ENCODE measurements at places on chromosomes 11 and 22.

DNA sequence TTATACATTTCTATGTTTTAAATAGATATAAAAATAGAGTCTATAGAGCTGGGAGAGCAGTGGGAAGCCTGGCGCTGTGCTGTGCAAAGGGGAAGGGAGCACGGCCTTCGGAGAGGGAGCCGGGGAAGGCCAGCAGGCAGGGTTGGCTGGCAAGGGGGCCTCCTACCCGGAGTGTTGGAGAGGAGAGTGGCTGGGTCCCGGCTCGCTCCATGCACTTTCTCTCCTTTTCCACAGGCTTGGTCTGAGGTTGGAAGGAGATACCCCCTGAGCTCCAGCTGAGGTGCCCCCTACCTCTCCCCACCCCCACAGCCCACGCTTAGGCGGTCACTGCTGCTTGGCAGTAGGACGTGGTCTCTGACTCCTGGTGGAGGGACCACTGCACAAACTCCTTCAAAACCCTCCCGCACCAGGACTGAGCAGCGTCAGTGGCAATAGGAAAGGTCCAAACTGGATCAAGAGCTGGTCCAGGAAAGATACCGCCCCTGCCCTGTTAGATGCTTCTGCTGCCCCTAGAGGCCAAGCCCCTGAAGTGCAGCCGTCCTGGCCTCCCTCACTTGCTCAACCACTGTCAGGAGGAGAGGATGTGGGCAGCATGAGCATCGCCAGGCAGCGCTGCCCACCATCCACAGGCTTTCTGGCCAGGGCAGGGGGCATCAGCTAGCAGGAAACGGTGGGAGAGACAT, 52.9 kb downstream of the SYT13 start:
- H3K36me3 ChIP-seq = no peaks in the 10 kb centered on the region
- no peaks in the 10 kb centered on the region for H3K4me1 ChIP-seq
- ATAC-seq = peak; percentile 65
- no peak overlapping the region for H3K4me3 ChIP-seq
- peaks cover 12% of the 10 kb centered on the region for H3K27me3 ChIP-seq

DNA sequence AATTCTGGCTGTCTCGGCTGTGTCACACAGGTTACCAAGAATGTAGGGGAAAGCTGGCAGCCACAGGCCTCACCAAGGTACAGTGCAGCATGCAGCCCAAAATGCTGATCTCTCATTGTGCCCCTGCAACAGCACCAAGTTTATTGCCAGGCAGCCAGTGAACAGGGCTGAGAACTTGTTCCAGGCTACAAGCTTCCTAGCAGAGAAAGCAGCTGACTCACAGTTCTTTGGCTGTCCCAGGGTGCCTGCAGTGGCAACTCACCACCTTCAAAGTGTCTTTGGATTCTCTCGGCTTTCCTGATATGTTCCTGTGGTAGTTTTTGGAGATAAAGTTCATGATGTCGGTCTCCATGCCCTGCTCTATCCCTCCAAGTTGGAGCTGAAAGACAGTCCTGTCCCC, 719.1 kb upstream of the ANO3 start:
- no peaks in the 10 kb centered on the region for H3K27me3 ChIP-seq
- no peaks in the 10 kb centered on the region for H3K4me1 ChIP-seq
- H3K36me3 ChIP-seq = no peaks in the 10 kb centered on the region
- no peak for ATAC-seq
- no peak overlapping the region for H3K27ac ChIP-seq

- H3K36me3 ChIP-seq = no peaks in the 10 kb centered on the region
- H3K27ac ChIP-seq = no peak overlapping the region
- H3K4me1 ChIP-seq = no peaks in the 10 kb centered on the region
- H3K27me3 ChIP-seq = peaks cover 47% of the 10 kb centered on the region
Measured at GRCh38 chr22:22999523-22999922, 70.8 kb upstream of the GNAZ start.

DNA sequence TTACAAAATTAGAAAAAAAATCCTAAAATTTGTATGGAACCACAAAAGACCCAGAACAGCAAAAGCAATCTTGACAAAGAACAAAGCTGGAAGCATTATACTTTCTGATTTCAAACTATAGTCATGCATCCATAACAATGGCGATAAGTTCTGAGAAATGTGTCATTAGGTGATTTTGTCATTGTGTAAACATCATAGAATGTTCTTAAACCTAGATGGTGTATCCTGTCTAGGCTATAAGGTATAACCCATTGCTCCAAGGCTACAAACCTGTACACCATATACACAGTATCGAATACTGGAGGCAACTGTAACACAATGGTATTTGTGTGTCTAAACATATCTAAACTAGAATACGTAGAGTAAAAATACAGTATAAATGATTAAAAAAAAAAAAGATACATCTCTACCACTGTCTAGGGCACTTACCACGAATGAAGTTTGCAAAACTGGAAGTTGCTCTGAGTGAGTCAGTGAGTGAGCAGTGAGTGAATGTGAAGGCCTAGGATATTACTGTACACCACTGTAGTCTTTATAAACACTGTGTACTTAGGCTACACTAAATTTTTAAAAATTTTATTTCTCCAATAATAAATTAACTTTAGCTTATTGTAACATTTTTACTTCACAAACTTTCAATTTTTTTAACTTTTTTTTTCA, 18.1 kb upstream of the SC5D start:
- no peak overlapping the region for H3K4me3 ChIP-seq
- H3K27me3 ChIP-seq = peaks cover 16% of the 10 kb centered on the region
- H3K36me3 ChIP-seq = no peaks in the 10 kb centered on the region
- no peak overlapping the region for H3K27ac ChIP-seq
- no peaks in the 10 kb centered on the region for H3K4me1 ChIP-seq
- no peak for ATAC-seq

- no peaks in the 10 kb centered on the region for H3K36me3 ChIP-seq
- no peaks in the 10 kb centered on the region for H3K27me3 ChIP-seq
- H3K4me1 ChIP-seq = no peaks in the 10 kb centered on the region
- no peak for ATAC-seq
- no peak overlapping the region for H3K27ac ChIP-seq
- H3K4me3 ChIP-seq = no peak overlapping the region
Measured at GRCh38 chr11:96869207-96869606, 479.4 kb downstream of the JRKL start.

DNA sequence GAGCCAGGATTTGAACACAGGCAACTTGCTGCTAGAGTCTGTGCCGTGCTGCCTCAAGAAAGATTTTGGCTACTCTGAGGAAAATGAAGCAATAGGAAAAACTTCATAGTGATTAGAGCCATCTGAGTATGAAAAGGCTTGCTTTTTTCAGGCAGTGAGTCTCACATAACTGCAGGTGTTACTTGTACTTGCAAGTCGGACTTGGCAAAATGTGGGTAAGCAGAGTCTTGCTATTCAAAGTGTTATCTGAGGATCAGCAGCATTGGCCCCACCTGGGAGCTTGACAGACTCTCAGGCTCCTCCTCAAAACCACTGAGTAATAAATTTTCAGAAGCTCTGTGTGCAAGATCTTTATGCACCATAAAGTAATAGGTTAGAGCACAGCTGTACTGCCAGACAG, 18.1 kb downstream of the RNF141 start:
- peaks cover 68% of the 10 kb centered on the region for H3K36me3 ChIP-seq
- no peak overlapping the region for H3K4me3 ChIP-seq
- H3K27ac ChIP-seq = no peak overlapping the region
- no peak for ATAC-seq
- no peaks in the 10 kb centered on the region for H3K27me3 ChIP-seq

GRCh38 chr22:19098157-19098556, 24.1 kb downstream of the DGCR2 start:
- ATAC-seq = no peak
- H3K4me1 ChIP-seq = no peaks in the 10 kb centered on the region
- peak overlapping the region; percentile 34 for H3K27ac ChIP-seq
- H3K4me3 ChIP-seq = no peak overlapping the region
- H3K36me3 ChIP-seq = peaks cover 22% of the 10 kb centered on the region

DNA sequence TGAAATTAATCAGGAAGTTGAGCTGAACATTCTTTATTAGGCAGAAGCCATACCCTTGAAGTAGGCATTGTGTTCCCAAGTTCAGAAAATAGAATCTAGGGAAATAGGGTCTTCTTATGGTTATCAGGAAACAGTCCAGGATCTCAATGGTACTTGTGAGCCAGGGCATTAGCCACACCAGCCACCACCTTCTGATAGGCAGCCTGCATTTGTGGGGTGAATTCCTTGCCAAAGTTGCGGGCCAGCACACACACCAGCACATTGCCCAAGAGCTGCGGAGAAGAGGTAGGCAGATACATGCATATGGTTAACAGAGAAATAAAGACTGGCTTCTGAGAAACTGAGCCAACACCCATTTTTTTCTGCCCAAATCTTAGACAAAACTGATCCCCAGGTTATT, 1.5 kb downstream of the HBD start:
- no peak overlapping the region for H3K4me3 ChIP-seq
- H3K27ac ChIP-seq = no peak overlapping the region
- H3K27me3 ChIP-seq = peaks cover 8% of the 10 kb centered on the region

GRCh38 chr11:59698506-59698905, 15.1 kb downstream of the OR10V1 start:
- no peak for ATAC-seq
- no peaks in the 10 kb centered on the region for H3K36me3 ChIP-seq
- peaks cover 13% of the 10 kb centered on the region for H3K27me3 ChIP-seq
- H3K27ac ChIP-seq = no peak overlapping the region
- no peaks in the 10 kb centered on the region for H3K4me1 ChIP-seq

- ATAC-seq = no peak
- no peaks in the 10 kb centered on the region for H3K4me1 ChIP-seq
- H3K27ac ChIP-seq = no peak overlapping the region
- H3K36me3 ChIP-seq = no peaks in the 10 kb centered on the region
- no peaks in the 10 kb centered on the region for H3K27me3 ChIP-seq
Measured at GRCh38 chr11:91248199-91248807, 976.3 kb upstream of the FAT3 start.

GRCh38 chr11:75277991-75278790, 37.6 kb downstream of the TPBGL start:
- peaks cover 26% of the 10 kb centered on the region for H3K4me1 ChIP-seq
- H3K36me3 ChIP-seq = no peaks in the 10 kb centered on the region
- no peaks in the 10 kb centered on the region for H3K27me3 ChIP-seq
- H3K27ac ChIP-seq = peak overlapping the region; percentile 95
- no peak overlapping the region for H3K4me3 ChIP-seq

DNA sequence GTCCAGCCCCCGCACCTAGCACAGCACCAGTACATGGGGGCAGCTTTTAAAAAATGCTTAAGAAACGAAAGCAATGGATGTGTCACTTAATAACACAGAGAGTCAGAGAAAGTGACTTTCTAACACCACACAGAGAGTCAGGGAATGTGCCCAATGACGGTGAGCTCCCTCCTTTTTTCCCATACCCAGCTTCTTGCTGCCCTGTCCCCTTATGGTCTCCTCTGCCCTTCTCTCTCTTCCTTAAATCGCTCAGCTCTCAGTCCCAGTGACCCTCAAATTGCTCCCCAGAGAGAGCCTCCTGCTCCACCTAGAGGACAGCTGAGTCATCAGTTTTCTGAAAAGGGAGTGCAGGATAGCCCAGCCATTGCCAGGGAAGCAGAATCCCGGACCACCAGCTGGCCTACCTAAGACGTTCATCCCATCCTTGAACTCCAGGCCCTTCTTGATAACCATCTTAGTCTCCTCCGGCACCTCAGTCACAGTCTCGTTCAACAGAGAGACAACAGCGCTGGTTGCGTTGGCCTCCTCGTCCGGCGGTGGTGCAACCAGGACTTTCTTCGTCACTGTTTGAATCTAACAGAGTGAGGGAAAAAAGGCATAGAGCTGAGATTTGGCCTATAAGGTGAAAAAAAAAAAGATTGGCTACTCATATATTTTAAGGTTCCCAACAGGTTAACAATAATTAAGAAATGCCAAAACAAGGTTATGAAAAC, 113.5 kb downstream of the SLC1A2 start:
- no peak for ATAC-seq
- peak overlapping the region; percentile 18 for H3K27ac ChIP-seq
- no peaks in the 10 kb centered on the region for H3K36me3 ChIP-seq
- peaks cover 13% of the 10 kb centered on the region for H3K4me1 ChIP-seq

GRCh38 chr11:9313648-9314290, 624 bp downstream of the TMEM41B start:
- H3K27me3 ChIP-seq = peaks cover 4% of the 10 kb centered on the region
- H3K4me1 ChIP-seq = peaks cover 26% of the 10 kb centered on the region
- H3K36me3 ChIP-seq = peaks cover 6% of the 10 kb centered on the region

DNA sequence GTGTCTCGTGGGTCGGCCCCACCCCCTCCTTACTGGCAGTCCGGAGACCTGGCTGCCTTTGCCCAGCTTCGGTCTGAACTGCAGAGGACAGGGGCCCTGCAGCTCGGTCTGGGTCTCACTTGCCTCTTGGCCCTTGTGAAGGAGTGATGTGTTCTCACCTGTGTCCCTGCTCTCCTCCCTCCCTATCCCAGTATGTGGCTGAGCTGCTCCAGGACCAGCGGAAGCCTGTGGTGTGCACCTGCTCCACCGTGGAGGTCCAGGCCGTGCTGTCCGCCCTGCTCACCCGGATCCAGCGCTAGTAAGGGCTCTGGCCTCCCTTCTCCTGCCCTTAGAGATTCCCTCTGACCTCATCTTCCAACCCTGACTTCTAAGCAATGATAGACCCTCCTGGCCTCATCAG, 35.7 kb upstream of the RAB1B start:
- H3K36me3 ChIP-seq = peaks cover 94% of the 10 kb centered on the region
- no peaks in the 10 kb centered on the region for H3K4me1 ChIP-seq
- peak overlapping the region; percentile 76 for H3K27ac ChIP-seq
- ATAC-seq = no peak

GRCh38 chr22:43628250-43628649, 183.9 kb downstream of the EFCAB6 start:
- no peak overlapping the region for H3K27ac ChIP-seq
- no peaks in the 10 kb centered on the region for H3K36me3 ChIP-seq
- ATAC-seq = no peak
- H3K4me3 ChIP-seq = no peak overlapping the region

- ATAC-seq = no peak
- no peaks in the 10 kb centered on the region for H3K36me3 ChIP-seq
- peaks cover 3% of the 10 kb centered on the region for H3K4me1 ChIP-seq
- H3K27me3 ChIP-seq = no peaks in the 10 kb centered on the region
Measured at GRCh38 chr11:408154-409007, 6.4 kb downstream of the SIGIRR start.

DNA sequence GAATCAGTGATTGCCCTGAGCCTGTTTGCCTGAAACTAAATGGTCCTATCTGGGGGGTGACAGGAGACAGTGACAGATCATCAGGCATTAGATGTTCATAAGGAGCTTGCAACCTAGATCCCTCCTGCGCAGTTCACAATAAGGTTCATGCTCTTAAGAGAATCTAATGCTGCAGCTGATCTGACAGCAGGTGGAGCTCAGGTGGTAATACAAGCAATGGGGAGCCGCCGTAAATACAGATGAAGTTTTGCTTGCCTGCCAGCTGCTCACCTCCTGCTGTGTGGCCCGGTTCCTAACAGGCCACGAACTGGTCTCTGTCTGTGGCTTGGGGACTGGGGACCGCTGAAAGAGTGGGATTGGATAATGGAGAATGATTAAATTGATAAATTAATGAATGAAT, 14.0 kb downstream of the NOX4 start:
- H3K27ac ChIP-seq = no peak overlapping the region
- ATAC-seq = no peak
- no peaks in the 10 kb centered on the region for H3K27me3 ChIP-seq
- no peaks in the 10 kb centered on the region for H3K4me1 ChIP-seq
- no peak overlapping the region for H3K4me3 ChIP-seq

GRCh38 chr22:33332538-33332937, 274.4 kb upstream of the SYN3 start:
- H3K36me3 ChIP-seq = no peaks in the 10 kb centered on the region
- no peaks in the 10 kb centered on the region for H3K4me1 ChIP-seq
- H3K27me3 ChIP-seq = no peaks in the 10 kb centered on the region
- no peak overlapping the region for H3K27ac ChIP-seq

All from activated T-helper 17 cell treated with anti-CD3 and anti-CD28 coated beads, Interleukin-2, amount 50 U/mL, for 72 hours (primary cell).